ENCODE measurements at places on chromosomes 3 and 15.

DNA sequence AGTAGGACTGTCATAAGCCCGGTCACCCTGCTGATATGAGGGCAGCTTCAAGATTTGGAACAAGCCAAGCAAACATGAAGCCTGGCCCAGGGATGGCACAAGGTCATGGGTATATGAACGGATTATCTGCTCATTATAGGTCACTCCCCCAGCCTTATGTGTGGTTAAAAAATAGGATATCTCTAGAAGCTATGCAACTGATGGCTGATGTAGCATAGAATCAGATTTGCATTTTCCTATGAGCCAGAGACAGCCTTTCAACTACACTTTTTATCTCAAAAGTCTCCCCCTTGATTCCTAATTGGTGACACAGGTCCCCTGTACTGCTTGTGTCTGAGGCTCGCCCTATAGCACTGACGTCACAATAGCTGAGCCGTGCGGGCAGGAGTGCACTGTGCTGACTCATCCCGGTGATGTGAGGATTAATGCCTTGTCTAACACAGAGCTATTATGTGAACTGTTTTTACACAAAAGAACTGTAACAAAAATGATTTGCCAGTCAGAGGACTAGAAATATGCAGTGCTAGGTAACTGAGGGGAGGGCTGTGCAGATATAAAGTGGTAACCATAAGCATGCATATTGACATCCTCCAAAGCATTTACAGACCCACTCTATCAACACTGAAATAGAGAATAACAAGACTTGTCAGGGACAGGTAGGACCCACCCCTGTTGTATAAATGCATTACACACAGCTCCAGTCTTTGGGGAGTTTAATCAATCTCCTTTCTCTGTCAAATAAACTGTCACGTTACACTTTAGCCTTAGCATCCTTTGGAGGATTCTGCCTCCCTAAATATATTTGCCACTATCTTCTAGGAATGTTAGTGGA, 204.9 kb downstream of the TIGIT start:
- DNase-seq, result peak; percentile 47

GRCh38 chr3:31704591-31705179, 172.0 kb downstream of the STT3B start:
- DNase-seq, result peak; percentile 48

DNA sequence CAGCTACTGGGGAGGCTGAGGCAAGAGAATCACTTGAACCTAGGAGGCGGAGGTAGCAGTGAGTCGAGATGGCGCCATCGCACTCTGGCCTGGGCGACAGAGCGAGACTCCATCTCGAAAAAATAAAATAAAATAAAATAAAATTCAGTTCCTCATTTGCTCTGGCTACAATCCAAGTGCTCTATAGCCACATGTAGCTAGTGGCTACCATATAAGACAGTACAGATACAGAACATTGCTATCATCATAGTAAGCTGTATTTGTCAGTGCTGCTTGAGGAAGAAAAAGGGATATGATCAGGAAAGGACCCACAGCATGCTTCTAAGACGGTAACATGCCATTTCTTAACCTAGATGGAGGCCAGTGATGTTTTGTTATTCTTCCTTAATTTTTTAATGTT, 88.7 kb upstream of the CDAN1 start:
- DNase-seq, result no peak

DNA sequence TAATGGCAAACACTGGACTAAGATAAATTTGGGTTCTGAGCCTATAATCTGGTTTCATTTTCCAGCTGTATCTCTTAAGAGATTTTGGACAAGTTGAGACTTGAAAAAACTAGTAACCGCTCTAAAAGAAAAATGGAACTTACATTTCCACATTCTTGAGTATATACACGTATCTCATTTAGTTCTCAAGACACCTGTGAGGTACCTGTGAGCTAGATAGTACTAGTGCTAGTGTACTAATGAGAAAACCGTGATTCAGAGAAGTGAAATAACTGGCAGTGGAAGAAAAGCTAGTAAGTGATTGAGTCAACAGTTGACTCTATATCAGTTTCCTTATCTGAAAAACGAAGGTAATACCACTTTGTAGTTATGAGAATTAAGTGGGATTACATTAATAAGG, 62.2 kb upstream of the PAQR5 start:
- no peak for DNase-seq

DNA sequence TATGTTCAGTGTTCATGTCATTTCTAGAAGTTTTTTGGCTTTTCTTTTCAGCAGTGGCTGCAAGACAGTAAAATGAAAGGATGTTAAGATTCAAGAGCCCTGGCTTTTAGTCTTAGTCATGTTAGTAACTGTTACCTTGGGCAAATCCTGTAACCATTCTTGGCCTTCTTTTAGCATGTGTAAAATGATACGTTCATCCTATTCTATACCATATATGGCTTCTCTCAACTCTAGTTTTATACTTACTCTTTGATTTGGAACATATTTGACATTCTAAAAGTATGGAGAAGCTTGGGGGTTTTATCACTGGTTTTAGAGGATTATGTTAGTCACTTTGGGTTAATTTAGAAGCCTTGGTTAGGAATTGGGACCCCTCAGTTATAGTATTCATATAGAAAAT, 20.1 kb downstream of the GTF2E1 start:
- no peak for DNase-seq

DNA sequence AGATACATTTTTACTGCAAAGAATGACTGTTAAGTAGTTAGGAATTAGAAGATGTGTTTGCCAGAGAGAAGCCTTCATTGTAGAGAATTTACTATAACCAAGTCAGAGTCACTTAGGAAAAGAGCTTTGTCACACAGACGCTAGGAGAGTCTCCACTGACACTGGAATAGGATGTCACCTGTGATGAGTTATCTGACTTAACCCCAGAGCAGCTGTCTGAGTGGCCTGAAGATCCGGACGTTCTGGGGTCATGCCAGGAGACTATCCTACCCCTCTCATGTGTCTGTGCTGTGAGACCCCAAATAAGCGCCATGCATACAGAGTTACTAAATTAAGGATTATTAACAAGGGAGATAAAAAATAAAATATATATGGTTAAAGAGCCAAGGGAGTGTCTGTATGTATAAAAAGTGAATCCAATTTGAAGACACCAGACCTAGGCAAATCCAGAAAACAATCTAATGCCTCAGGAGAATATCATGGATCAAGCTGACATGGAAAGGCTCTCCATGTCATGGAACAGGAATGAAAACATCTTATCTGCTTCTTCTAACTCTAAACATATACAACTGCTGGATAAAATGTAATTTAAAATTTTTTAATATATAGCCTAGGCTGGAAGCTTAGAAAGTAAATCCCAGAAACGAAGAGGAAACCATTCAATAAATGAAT, 43.5 kb downstream of the ITGB5 start:
- no peak for DNase-seq

DNA sequence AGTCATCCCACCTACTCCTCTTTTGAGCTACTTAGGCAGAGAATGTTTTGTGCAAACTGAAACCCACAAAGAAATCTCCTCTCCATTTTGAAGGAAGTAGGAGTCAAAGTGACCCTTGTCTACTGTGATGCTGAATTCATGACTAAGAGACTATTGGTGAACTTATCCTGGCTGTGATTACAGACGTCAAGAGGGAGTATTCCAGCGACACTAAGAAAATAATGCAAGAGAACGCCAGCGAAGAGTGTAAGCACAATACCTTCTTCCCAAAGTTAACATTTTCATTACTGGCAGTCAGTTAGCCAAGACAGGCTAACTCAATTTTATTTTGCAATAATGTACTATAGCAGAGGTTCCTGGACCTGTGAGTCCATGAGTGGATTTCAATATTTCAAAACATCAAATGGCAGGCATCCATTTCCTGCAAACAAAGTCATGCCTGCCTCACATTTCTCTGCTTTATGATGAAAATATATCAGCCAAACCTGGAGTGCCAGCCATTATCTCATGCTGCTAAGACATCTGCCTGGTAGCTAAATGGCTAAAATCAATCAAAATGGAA, 59.0 kb downstream of the CTNNB1 start:
- DNase-seq, result no peak

- DNase-seq, result peak; percentile 80
Measured at GRCh38 chr15:42084465-42085235, 9.7 kb downstream of the PLA2G4D start.

- DNase-seq, result no peak
Measured at GRCh38 chr3:16290827-16291196, 25.8 kb downstream of the OXNAD1 start.

GRCh38 chr3:160540551-160540950, 24.8 kb downstream of the KPNA4 start:
- DNase-seq, result no peak

GRCh38 chr3:161163297-161163696, 57.8 kb upstream of the NMD3 start:
- peak; percentile 67 for DNase-seq

DNA sequence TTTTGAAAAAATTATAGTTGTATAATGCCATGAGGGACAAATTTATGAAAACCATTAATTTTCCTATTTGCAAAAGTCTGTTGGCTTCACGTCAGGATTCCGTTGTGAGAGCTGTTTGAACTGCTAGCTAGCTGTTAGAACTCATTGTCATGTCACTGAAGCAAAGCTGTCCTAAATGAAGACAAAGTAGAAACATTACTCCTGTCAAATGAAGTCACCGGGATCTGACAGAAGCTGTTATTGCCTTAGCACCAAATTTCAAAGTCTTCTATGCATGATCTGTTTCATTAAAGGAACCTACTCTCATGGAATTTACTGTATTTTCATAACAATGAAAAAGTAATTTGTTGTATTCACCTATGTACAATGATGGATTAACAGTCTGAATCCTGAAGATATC, 479.8 kb downstream of the PLOD2 start:
- DNase-seq, result no peak

DNA sequence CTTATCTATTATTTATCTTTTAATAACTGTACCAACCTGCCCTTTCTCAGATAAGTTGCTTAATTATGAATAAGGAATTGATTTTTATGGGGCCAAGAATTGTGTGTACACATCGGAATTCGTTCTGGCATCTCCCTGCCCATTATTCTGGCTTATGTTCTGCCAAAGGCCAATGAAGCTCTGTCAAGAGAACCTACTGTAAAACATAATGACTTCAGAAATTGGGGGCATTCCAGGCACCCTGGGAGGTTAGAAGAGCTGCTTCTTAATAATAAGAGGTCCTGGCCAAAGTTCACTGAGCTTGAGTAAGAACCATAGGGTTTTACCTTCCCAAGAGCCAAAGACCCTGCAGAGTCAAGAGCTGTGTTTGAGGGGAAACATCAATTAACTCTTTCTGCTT, 261.7 kb downstream of the SLC9A9 start:
- DNase-seq, result no peak

DNA sequence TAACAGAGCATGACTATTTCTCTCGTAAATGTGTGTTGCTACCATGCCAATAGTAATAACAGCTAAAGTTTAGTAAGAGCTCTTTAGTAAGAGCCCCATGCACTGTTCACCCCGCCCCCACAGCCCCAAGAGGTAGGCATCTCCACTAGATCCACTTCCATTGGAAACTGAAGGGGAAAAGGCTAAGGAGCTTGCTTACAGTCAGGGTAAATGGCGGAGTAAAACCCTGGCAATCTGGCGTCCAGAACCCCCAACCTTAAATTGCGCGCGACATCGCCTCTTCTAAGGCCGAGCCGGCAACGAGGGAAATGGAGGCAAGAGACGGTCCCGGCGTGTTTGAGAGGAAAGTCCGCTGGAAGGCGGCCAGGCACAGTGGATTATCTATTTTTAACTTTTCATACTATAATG, 654 bp upstream of the C3orf38 start:
- peak; percentile 13 for DNase-seq

GRCh38 chr15:99895956-99896311, 162.7 kb upstream of the LYSMD4 start:
- no peak for DNase-seq

DNA sequence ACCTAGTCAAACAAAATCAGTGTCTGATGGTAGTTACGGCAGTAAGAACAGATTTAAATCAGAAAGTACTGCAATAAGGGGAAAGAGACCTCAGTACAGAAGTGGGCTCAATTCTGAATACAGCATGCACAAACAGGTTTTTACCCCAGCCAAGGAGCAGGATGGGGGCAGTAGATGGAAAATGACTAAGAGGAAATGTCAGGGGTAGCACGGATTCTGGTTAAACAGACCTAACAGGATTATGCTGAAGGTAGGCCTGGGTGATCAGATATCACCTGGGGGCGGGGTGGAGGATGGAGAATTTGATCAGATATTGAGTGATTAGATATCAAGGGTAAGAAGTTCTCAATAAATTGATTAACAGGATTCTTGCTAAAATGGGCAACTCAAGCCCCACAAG, 19.0 kb downstream of the MESD start:
- DNase-seq, result no peak

DNA sequence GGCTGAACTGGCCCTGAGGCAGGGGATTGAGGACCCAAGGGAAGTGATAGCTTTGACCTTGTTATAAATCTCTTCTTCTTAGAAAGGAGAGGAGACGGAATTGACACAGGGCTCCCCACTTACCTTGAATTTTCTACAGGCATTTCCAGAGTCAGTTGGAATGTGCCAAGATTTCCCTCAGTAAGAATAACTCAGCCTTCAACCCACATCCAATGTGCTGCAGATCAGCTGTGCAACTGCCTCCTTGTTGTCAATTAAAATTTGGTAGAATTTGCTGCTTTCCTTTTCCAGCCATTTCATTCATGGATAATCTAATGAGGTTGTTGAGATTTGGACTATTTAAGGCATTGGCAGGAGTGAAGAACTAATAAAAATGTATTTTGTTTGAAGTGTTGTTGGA, 14.6 kb downstream of the MED12L start:
- DNase-seq, result no peak

GRCh38 chr3:13507570-13508339, 27.6 kb downstream of the HDAC11 start:
- DNase-seq, result peak; percentile 47

GRCh38 chr3:71987828-71988227, 202.9 kb upstream of the PROK2 start:
- no peak for DNase-seq

DNA sequence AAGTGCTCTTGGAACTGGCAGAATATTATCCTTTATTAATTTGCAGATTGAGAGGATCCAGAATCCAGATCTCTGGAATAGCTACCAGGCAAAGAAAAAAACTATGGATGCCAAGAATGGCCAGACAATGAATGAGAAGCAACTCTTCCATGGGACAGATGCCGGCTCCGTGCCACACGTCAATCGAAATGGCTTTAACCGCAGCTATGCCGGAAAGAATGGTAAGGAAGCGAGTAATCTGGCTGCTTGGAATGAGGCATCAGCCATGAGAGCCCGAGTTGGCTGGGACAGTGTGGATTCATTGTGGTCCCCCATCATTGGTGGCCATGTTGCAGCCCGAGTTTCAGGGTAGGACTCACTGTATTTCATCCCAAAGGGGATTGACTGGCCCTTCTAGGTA, 47.1 kb downstream of the PARP14 start:
- no peak for DNase-seq

- peak; percentile 76 for DNase-seq
Measured at GRCh38 chr3:179558742-179559364, 3.9 kb upstream of the ACTL6A start.

- DNase-seq, result no peak
Measured at GRCh38 chr3:33071181-33071580, 25.8 kb downstream of the GLB1 start.

- DNase-seq, result no peak
Measured at GRCh38 chr3:54358969-54359694, 236.8 kb downstream of the CACNA2D3 start.

- no peak for DNase-seq
Measured at GRCh38 chr15:67006083-67007065, 59.0 kb upstream of the SMAD3 start.

GRCh38 chr3:54366839-54367238, 244.5 kb downstream of the CACNA2D3 start:
- no peak for DNase-seq
